ENCODE measurements at places on chromosomes 16 and 17.

DNA sequence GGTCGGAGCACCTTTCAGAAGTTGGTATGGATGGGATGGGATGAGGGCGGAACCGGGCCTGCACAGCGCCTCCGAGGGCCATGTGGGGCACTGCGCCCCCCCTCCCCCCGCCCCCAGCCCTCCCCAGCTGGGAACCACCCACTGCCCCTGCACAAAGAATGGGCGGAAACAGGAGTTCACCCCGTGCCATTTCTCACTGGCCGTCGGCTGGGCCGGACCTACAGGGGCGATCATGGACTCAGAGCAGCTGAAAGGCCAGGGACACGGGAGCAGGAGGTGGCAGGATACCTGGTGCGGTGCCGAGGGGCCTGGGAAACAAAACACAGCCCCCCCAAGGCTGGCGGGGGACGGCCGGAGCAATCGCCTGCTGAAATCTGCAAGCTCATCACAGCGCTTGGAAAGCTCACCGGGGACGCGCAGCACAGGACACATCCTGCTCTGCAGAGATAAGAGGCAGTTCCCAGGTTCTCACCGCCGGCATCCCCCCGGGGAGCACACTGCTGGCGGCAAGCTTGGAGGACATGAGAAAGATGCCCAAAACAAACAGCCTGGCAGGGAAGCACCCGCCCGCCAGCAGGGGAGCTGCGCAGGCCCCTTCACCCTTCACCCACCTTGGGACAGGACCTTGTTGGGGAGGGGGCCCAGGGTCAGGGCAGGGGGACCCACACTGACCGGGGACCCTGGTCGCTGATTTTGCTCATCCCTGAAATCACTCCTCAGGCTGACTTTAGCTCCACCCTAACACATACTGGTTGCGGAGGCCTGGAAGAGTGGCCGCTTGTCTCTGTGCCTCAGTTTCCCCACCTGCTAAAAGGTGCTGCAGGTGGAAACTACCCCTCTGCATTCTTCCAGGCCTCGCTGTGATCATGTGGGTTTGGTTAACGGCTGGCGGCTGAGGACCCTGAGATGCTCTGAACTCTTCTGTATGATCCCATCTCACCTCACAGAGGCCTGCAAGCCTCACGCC is 263.9 kb downstream of the C16orf95 start:
- no peak for DNase-seq

DNA sequence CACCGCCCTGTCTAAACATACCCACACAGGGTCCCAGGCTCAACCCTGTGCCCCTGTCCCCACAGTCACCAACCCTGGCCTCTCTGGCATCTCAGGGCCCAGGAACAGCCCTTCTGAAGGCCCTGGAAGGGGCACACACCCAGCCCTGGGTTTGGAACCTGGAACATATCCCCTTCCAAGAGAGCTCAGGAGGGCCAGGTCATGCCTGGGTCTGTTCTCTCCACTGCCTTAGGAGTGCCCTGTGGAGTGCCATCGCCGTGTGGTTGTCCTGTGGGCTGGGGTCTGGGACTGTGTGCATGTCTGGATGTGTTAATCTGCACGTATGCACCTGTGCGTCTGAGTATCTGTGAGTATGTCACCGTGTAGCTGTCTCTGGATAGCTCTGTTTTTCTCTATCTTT is 45.2 kb upstream of the ACSM2B start:
- no peak for DNase-seq

GRCh38 chr16:69120096-69120664 is 12.2 kb downstream of the CHTF8 start:
- no peak for DNase-seq

DNA sequence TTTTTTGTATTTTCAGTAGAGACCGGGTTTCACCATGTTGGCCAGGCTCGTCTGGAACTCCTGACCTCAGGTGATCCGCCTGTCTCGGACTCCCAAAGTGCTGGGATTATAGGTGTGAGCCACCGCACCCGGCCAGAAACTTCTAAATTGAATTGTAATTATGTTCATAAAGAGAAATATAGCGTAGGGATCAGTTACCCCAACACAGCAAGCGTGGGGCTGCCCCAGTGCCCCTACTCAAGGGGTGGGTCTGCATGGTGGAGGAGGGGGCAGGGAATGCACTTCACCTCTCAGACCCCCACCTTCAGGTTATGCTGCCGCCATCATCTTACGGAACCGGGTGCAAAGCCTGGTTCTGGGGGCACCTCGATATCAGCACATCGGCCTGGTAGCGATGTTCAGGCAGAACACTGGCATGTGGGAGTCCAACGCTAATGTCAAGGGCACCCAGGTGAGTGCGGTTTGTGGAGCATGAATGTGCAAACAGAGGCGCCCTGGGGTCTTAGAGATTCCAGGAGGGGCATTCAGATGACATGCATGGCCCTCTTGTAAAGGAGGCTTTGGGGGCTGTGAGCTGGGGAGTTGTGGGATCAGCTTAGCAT is 18.0 kb downstream of the ITGAM start:
- no peak for DNase-seq
